ENCODE measurements at places on chromosomes 1 and 21.

GRCh38 chr1:185474440-185475149, 157.6 kb upstream of the IVNS1ABP start:
- DNase-seq, result peak; percentile 39

- no peak for DNase-seq
Measured at GRCh38 chr1:157106813-157107189, 7.2 kb upstream of the ETV3L start.

GRCh38 chr1:54249819-54250435, 50.0 kb downstream of the MRPL37 start:
- DNase-seq, result peak; percentile 32

DNA sequence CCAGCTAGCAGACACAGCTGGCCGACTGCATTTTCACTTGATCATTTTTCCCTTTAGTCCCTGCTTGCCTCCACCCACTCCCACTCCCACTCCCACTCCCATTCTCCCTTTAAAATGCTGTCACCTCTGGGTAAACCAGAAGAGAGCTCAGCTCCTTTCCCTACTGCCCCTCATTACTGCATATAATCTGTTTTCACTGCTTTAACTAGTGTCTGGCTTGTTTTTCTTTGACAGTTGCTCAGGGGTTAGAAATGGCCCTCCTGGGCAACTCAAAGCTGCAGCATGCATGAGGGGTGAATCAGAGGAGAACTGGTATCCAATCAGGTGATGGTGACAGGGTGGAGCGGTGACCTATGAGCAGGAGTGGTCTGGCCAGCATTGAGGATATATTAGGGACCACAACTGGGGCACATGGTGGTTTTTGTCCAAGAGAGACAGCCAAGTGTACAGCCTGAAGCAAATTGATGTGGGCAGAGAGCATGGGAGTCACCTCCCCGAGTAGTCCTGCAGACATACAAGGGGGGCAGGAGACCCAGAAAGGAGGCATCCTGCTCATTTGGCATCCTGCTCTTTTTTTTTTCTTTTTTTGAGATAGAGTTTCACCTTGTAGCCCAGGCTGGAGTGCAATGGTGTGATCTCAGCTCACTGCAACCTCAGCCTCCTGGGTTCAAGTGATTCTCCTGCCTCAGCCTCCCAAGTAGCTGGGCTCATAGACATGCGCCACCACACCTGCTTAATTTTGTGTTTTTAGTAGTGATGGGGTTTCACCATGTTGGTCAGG, 42.6 kb upstream of the SRSF10 start:
- peak; percentile 79 for DNase-seq

DNA sequence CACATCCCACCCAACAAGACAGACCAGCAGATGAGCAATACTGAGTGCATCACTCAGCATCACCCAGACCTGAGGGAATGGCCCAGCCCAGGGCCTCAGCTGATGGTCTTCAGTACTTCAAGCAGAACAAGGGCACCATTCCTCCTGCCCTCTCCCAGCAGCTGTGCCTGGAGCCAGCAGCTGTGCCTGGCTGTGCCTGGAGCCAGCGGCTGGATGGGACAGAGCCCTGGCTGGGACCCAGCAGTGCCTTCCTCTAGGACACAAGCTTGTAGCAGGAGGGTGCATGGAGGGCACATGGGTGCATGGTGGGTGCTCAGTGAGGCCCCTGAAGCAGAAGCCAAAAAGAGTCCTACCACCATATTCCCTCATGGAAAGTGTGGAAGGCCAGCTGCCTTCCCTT, 583.8 kb downstream of the NPHP4 start:
- DNase-seq, result no peak

DNA sequence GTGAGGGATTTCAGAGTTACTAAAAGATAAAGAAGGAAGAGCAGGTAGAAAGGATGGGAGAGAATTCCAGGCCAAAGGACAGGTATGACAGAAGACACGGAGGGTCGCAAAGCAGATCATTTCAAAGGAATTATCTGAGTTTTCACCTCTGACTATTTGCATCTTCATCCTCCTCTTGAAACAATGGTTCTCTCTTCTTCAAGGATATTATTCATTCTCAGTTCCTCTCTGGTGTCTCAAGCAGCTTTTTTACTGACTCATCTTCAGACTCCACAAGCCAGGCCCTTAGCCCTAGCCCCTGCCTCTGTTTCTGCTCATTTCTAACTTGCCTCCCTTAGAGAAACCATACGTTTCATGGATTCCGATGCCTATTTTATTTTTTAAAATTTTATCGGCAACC, 15.0 kb downstream of the DDX59 start:
- peak; percentile 62 for DNase-seq

- DNase-seq, result peak; percentile 62
Measured at GRCh38 chr1:32031578-32032274, 18.1 kb downstream of the KHDRBS1 start.

GRCh38 chr1:180498594-180498993, 3.8 kb downstream of the ACBD6 start:
- peak; percentile 40 for DNase-seq

Data from epithelial cell of esophagus (primary cell).